CD4-positive, alpha-beta memory T cell (primary cell): ENCODE measurements at places on chromosomes 2 and 18.
A peak's percentile ranks its signal among the peaks of the same experiment; 100 is the strongest.

GRCh38 chr2:121918231-121918630, 162.8 kb downstream of the TSN start:
- H3K4me1 ChIP-seq, result no peaks in the 10 kb centered on the region
- H3K36me3 ChIP-seq, result no peaks in the 10 kb centered on the region
- no peaks in the 10 kb centered on the region for H3K27me3 ChIP-seq
- no peak overlapping the region for H3K27ac ChIP-seq
- no peak overlapping the region for H3K4me3 ChIP-seq
- DNase-seq, result no peak

DNA sequence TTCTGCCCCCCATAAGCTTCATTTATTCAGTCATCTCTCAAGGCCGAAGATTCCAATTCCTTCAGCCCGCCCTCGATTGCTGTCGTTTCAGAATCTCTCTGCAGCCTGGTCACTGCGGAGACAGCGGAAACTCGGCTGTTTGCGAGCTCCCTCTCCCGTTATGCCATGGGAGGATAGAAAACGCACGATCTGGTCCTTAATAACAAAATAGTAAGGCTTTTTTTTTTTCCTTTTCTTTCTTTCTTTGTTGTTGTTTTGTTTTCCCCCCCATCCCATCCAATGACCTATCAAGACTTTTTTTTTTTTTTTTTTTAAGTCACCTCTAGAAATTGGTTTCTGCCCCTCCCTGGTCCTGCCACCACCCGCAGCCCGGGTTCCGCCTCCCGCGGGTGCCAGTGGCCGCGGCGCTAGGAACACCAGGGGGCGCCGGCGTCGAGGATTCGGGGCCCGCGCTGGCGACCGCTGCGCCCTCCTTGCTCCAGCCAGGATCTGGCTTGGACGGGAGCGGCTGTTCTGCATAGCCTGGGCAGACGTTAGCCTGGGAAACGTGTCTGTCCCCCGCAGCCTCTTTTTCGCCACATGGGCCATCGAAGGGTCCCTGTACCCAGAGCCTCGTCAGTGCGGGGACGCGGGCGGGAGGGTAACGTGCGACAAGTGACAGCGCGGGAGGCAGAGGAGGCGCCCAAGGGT, 10.1 kb downstream of the CPLX4 start:
- peaks cover 11% of the 10 kb centered on the region for H3K4me1 ChIP-seq
- H3K36me3 ChIP-seq, result no peaks in the 10 kb centered on the region
- no peak overlapping the region for H3K27ac ChIP-seq
- peak; percentile 38 for DNase-seq
- peak overlapping the region; percentile 43 for H3K4me3 ChIP-seq

DNA sequence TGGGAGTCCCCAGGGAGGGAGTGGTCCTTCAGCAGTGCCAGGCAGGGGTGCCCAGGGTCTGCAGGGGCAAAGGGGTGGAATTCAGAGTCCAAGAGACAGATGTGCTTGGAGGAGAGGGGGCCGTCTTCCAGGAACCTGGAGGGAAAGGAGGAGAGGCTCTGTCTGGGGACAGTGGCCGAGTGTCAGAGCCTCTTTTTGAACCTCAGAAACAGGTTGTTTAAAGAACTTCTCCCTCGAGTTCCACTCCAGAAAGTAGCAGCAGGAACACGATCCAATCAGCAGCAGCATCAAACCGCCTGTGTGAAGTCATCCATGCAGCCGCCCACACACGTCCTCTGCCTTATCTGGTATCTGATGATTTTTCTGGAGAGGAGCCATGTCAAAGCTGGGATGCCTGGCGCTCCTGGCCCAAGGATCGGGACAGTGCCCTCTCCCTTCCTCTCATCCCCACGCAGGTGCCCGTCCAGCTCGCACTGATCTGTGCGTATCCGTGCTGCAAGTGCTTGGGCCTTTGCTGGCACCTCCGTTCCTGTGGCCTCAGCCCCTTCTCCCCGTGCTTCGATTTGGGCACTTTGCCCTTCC, 205.1 kb downstream of the NDUFA10 start:
- H3K36me3 ChIP-seq, result no peaks in the 10 kb centered on the region
- H3K4me1 ChIP-seq, result no peaks in the 10 kb centered on the region
- H3K27me3 ChIP-seq, result no peaks in the 10 kb centered on the region
- DNase-seq, result no peak

DNA sequence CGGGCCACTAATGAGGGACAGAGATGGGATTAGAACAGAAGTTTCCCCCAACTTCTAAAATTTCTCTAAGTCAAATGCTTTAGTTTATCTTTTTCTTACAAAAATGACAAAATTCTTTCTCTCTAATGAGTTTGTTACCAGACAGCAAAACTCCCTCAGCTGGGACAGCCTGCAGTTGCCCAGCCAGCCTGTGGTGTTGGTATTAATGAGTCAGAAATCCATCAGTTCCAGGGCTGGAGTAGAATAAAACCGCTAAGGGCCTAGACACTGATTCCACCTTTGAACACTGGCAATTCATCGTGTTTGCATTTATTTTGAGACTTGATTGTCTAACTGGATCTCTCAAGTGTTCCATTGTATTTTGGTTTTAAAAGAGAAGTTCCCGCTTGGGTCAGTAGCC, 38.3 kb upstream of the SMAD2 start:
- no peaks in the 10 kb centered on the region for H3K36me3 ChIP-seq
- H3K27me3 ChIP-seq, result no peaks in the 10 kb centered on the region
- no peak for DNase-seq
- H3K27ac ChIP-seq, result no peak overlapping the region

DNA sequence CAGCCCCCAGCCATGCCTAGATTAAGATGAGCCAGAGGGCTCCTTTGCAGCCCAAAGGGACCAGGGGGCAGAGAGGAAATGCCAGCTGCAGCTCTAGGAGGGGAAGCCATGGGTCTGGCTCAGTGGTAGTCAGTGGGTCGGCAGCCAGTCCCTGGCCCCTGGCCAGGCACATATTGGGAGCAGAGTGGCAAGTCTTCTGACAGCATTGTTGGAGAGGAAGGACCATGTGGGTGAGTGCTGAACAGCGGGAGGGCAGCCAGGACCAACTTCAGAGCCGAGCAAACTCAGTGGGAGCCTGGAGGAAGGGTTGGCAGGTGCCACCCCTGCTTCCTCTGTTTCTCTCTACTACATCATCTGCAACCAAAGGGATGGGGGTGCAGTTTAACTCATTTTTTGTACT, 140.5 kb upstream of the PELI1 start:
- H3K4me3 ChIP-seq, result no peak overlapping the region
- H3K27me3 ChIP-seq, result no peaks in the 10 kb centered on the region
- H3K27ac ChIP-seq, result no peak overlapping the region
- no peaks in the 10 kb centered on the region for H3K36me3 ChIP-seq

DNA sequence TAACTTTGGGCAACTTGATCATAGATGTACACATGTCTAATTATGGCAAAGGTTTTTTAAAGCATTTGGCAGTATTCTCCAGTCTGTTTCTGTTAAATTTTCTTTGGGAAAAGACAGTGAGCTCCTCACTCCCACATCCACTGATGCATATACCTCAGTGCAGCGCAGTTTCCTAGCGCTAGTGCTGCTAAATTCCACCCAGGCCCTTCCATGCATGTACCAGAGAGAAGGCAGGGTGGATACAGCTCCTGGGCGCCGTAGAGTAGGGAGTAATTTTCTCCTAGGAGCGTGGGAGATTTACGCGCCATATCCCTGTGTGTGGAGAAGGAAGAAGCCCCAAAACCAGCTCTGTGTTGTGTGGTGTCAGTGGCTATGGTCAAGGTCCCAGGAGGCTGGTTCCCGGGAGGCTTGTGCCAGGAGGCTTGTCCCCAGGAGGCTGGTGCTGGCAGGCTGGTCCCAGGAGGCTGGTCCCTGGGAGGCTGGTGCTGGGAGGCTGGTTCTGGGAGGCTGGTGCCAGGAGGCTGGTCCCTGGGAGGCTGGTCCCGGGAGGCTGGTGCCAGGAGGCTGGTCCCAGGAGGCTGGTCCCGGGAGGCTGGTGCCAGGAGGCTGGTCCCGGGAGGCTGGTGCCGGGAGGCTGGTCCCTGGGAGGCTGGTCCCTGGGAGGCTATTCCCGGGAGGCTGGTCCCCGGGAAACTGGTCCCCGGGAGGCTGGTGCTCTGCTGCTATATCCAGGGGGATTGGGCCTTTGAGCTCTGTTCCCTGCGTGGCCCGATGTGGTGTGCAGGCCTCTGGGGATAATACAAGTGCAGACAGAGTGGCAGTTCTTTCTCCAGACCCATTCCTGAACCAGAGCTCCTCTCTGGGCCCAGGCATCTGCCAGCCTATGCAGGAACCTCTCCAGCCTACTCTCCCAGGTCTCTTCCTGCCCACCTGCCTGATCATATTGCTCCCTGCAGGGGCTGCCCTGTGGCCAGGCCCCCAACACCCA, 161.2 kb downstream of the SEPTIN10 start:
- no peak for DNase-seq
- H3K27ac ChIP-seq, result no peak overlapping the region
- H3K36me3 ChIP-seq, result no peaks in the 10 kb centered on the region
- no peaks in the 10 kb centered on the region for H3K27me3 ChIP-seq
- no peaks in the 10 kb centered on the region for H3K4me1 ChIP-seq

GRCh38 chr2:198326431-198326830, 522.0 kb downstream of the PLCL1 start:
- peak; percentile 70 for DNase-seq
- H3K4me3 ChIP-seq, result no peak overlapping the region
- H3K27ac ChIP-seq, result no peak overlapping the region
- H3K27me3 ChIP-seq, result peaks cover 9% of the 10 kb centered on the region

DNA sequence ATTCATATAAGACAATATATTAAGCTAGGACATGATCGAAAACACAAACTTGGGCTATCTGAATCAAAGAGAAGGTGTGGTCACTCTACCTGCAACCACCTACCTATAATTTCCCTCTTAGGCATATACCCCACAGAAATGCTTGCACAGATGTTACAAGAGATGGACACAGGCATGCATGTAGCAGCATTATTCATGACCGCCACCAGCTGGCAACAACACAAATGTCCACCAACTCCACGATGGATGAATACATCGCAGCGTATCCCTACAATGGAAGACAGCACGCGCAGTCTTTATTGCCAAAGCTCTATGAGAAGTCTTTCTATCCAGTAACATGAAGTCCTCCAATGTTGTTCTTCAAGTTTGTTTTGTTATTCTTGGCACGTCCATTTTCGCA, 90.8 kb downstream of the ARL4C start:
- no peak overlapping the region for H3K27ac ChIP-seq
- H3K36me3 ChIP-seq, result no peaks in the 10 kb centered on the region
- H3K4me3 ChIP-seq, result no peak overlapping the region
- peaks cover 8% of the 10 kb centered on the region for H3K4me1 ChIP-seq

DNA sequence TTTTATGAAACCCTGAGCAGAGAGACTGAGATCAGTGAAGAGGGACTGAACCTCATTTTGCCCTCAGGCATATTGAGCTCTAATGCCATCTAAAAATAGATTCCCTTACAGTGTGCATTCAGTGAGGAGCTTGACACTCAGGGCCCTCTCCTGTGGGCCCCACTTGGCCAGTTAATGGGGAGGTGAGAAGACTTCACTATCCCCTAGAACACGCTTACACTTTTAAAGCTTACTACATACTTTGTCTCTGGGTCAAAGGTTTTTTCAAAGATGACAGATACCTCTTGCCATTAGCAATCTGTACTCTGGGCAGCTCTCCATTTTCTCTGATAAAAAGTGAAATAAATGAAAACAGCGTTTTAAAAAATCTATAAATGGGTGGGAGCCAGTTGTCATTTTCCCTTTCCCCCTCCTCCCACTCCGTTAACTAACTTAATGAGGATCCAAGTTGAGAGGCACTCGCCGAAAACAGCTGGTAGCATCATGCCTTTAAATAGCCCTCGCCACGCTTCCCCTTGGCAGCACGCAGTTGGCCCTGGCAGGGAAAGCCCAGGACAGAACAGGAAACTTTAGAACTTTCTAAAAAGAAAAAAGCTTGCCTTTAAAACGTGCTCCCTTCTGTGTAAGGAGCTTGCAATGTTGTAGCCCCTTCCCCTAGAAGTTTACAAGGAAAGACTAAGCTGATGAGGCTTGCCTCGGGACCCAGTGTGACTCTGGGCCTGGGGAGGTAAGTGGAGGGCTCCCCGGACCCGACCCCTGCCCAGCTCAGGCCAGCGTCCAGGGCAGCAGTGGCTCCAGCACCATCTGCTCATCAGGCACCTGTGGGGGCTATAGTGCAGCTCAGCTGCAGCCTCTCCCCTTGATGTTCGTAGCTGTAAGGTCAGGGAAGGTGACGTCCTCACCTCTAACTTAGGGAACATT, 58.8 kb upstream of the FOSL2 start:
- H3K4me3 ChIP-seq, result no peak overlapping the region
- no peaks in the 10 kb centered on the region for H3K36me3 ChIP-seq
- DNase-seq, result no peak

DNA sequence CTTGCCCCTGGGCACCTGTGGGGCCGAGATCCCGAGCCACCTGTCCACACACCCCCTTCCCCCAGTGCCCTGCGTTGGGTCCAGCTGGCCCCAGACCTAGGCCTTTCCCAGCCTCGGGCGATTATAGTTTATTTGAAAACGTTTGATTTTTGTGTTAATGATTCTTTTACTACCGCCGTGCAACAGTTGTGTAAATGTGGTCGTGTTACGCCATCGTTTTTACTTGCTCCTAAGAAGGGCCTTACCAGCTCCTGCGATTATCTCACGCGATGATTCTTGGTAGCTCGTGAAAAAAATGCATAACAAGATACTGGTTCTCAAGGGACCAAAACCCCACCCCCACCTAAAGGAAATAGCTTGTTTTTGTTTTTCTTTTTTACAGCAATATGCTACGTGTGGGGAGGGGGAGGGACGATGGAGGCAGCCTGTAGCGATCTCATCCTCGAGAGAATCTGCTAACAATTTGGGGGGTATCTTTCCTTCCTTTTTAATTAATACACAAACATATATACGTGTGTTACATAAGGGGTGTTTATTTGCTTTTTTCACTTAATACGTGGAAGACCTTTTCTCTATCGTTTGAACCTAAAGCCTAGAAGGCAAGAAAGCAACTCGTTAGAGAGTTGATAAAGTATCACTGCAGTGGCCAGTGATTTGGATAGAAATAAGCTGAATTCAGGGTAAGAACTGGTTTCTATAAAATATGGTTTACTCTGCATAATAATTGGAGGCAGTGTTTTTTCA, 1.0 kb downstream of the ZDBF2 start:
- H3K36me3 ChIP-seq, result no peaks in the 10 kb centered on the region
- H3K4me1 ChIP-seq, result peaks cover 13% of the 10 kb centered on the region
- DNase-seq, result peak; percentile 28
- H3K27ac ChIP-seq, result peak overlapping the region; percentile 63
- H3K4me3 ChIP-seq, result peak overlapping the region; percentile 61

GRCh38 chr18:72155327-72155726, 388.8 kb downstream of the CBLN2 start:
- H3K4me3 ChIP-seq, result no peak overlapping the region
- no peaks in the 10 kb centered on the region for H3K27me3 ChIP-seq
- DNase-seq, result no peak
- no peak overlapping the region for H3K27ac ChIP-seq

GRCh38 chr2:181754105-181754504, 73.8 kb upstream of the NEUROD1 start:
- no peaks in the 10 kb centered on the region for H3K36me3 ChIP-seq
- no peaks in the 10 kb centered on the region for H3K27me3 ChIP-seq
- H3K4me1 ChIP-seq, result no peaks in the 10 kb centered on the region
- H3K27ac ChIP-seq, result no peak overlapping the region
- DNase-seq, result no peak

GRCh38 chr2:70645733-70646419, 92.2 kb upstream of the TGFA start:
- peaks cover 1% of the 10 kb centered on the region for H3K4me1 ChIP-seq
- no peaks in the 10 kb centered on the region for H3K36me3 ChIP-seq
- no peak for DNase-seq
- H3K27me3 ChIP-seq, result no peaks in the 10 kb centered on the region
- H3K4me3 ChIP-seq, result no peak overlapping the region
